ENCODE measurements at places on chromosomes 5 and 9. TPM values are rescaled to one million over a fixed set of nuclear protein-coding genes. Genes with fewer than 3 reads are reported as not detected.

DNA sequence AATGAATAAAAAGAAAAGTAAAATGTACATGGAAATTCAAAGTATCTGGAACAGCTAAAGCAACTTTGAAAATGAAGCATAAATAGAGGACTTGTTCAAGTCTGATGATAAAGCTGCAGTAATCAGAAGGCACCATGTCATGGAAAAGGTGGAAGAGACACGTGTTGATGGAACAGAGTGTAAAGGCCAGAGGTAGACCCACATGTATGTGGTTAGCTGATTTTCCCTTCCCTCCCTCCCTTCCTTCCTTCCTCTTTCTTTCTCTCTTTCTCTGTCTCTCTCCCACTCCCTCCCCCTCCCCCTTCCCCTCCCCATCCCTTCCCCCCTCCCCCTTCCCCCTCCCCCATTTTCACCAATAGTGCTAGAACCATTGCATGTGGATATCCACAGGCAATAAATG lies 58.7 kb upstream of the FCN1 start:
- H3K4me3 ChIP-seq: no peak overlapping the region
- peaks cover 2% of the 10 kb centered on the region for H3K27me3 ChIP-seq
- no peaks in the 10 kb centered on the region for H3K36me3 ChIP-seq
- H3K4me1 ChIP-seq: no peaks in the 10 kb centered on the region
- H3K27ac ChIP-seq: no peak overlapping the region

- no peak overlapping the region for H3K4me3 ChIP-seq
- no peaks in the 10 kb centered on the region for H3K27me3 ChIP-seq
- H3K36me3 ChIP-seq: no peaks in the 10 kb centered on the region
- no peak for DNase-seq
Measured at GRCh38 chr9:129058965-129059795, 21.7 kb upstream of the DOLPP1 start.

DNA sequence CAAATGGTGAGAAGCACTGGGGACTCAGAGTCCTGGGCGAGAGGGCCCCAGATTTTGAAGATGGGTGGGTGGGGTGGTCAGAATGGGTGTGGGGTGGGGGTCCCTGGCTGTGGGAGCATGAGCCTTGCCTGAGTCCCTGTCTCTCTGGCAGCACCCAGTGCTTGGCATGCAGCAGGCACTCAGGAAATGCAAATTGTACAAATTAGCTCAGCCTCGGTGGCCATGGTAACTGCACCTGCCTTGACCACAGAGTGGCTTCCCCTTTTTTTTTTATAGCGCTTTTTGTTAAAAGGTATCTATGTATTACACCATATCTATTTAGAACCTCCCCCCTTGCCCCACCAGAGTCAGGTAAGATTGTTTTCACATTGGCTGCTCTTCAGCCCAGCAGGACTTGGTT lies 19.2 kb upstream of the PITX1 start:
- no peak overlapping the region for H3K4me3 ChIP-seq
- no peak overlapping the region for H3K27ac ChIP-seq
- H3K36me3 ChIP-seq: no peaks in the 10 kb centered on the region
- no peaks in the 10 kb centered on the region for H3K4me1 ChIP-seq
- no peaks in the 10 kb centered on the region for H3K27me3 ChIP-seq

DNA sequence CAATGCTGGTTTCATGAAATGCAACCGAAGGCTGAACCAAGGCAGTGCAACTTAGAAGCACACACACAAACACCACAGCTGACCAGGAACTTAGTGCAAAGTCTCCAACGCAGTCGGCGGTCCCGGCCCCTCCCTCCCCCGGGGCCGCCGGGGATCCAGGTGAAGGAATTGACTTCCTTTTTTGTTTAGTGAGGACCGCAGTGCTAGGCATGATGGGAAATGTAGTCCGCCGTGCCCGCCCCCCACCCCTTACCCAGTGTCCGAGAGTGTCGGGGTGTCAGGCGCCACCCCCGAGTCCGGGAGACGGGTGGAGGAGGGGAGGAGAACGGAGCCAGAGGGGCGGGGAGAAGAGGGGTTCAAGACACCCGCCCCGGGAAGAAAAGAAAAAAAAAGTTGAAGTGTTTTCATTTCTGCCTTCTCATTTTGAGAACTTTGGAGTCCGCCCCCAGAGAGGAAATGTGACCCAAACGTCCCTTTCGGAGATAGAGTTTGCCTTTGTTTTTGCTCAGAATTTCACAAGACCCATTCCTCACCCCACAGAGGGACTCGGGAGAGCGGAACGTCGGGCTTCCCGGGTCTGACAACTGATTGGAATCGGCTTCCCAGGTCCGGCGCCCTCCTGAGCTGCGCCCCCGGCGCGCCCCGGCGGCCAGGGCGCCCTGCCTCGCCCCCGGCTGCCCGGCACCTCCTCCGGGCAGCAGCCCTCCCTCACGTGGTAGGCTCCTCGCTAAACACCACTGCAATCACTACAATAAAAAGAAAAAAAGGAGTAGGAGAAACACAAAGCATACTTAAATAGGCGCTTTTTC lies 2.0 kb downstream of the IER5L start:
- H3K4me1 ChIP-seq: peaks cover 22% of the 10 kb centered on the region
- H3K27ac ChIP-seq: peak overlapping the region; percentile 95
- H3K4me3 ChIP-seq: peak overlapping the region; percentile 74

Gene SLC4A9
- total RNA-seq: not detected

Gene GCNT1
- total RNA-seq: 0.28 TPM

GRCh38 chr9:130118841-130119518 lies 53.2 kb upstream of the NCS1 start:
- H3K4me1 ChIP-seq: no peaks in the 10 kb centered on the region
- no peak overlapping the region for H3K27ac ChIP-seq
- no peak overlapping the region for H3K4me3 ChIP-seq
- DNase-seq: no peak

DNA sequence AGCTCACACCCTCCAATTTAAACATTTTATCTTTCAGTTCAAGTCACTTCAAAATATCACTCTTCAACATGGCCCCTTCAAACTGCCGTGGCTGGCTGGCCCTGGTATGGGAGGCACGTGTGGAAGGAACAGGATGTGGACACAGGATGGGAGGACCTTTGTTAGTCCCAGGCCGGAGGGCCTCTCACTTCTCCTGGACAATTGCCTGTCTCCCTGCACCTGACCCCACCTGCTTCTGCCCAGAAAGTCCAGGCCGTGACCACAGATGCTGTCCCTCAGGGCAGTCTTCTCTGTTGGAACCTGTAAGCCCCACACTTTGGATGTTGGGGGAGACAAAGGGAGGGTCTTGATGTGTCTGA lies 19.4 kb downstream of the AMBP start:
- no peak overlapping the region for H3K27ac ChIP-seq
- DNase-seq: no peak
- no peak overlapping the region for H3K4me3 ChIP-seq
- no peaks in the 10 kb centered on the region for H3K4me1 ChIP-seq
